ENCODE measurements at places on chromosomes 3 and 15.

GRCh38 chr15:40290918-40291574 is 8.2 kb upstream of the ANKRD63 start:
- no peak for DNase-seq

DNA sequence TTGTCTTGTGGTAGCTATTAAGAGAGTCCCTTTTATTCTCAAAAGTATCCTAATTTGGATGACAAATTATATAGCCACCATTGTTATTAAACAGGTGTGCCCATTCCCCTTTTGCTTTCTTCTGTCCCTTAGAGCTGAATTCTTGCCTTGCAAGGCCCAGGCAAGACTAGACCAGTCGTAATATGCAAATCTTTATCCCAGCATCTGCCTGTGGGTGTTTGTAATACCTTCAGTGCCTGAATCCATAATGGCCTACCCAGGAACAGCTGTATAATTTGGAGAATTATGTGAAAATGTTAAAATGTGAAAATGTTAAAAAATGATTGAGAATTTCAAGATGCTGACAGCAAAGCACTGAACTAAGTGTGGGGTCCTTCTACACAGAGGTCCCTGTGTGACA is 403.0 kb upstream of the RBMS3 start:
- no peak for DNase-seq

GRCh38 chr3:32733631-32734229 is 48.7 kb downstream of the CNOT10 start:
- no peak for DNase-seq

GRCh38 chr3:27031476-27031875 is 337.7 kb downstream of the NEK10 start:
- no peak for DNase-seq

All from stimulated activated CD4-positive, alpha-beta T cell treated with anti-CD3 and anti-CD28 coated beads, Interleukin-4, amount 100 ng/mL, for 1 hour (primary cell).